ENCODE measurements at places on chromosomes 7 and 10. TPM values are rescaled to one million over a fixed set of nuclear protein-coding genes. Genes with fewer than 3 reads are reported as not detected.

Gene CUZD1
- polyA plus RNA-seq, result 1.1 TPM

Gene NOM1
- 12.2 TPM for polyA plus RNA-seq

Gene HOXA6
- 0.81 TPM for polyA plus RNA-seq

Gene BRAF
- polyA plus RNA-seq, result 4.6 TPM

Gene FAM25A
- not detected for polyA plus RNA-seq

Gene AGR2
- 228 TPM for polyA plus RNA-seq

Gene FGL2
- polyA plus RNA-seq, result 19.1 TPM

Gene ITPRID1
- not detected for polyA plus RNA-seq

Gene GIMAP6
- polyA plus RNA-seq, result 6.2 TPM

All from stomach (tissue), 19 donors.